Right ventricle myocardium inferior (tissue), 1 donor: ENCODE measurements at places on chromosomes 1 and 21. TPM values are rescaled to one million over a fixed set of nuclear protein-coding genes. Genes with fewer than 3 reads are reported as not detected.

- DNase-seq: no peak
Observed at GRCh38 chr1:185650602-185651230, 83.5 kb upstream of the HMCN1 start.

- no peak for DNase-seq
Observed at GRCh38 chr1:203103216-203103615, 17.4 kb upstream of the MYOG start.

- no peak for DNase-seq
Observed at GRCh38 chr1:47590523-47591225, 152.8 kb downstream of the FOXD2 start.

DNA sequence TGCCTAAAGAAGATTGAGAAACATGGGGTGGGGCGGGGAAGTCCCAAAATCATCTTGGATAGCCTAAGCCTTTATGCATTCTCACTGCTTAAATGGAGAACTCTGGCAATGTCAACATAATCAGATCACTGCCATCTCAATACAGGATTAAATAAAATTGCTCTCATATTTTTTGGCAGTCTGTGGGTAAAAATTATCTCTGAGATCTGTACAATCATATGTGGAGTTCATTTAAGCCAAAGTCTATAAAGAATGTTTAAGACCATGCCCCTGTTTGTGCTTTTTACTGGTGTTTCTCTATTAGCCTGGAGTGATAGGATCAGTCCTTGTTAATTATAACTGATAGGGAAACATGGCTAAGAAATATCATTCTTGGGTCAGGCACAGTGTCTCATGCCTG, 136.3 kb downstream of the GPR52 start:
- DNase-seq: no peak

- DNase-seq: no peak
Observed at GRCh38 chr1:226279498-226279897, 29.5 kb downstream of the LIN9 start.

DNA sequence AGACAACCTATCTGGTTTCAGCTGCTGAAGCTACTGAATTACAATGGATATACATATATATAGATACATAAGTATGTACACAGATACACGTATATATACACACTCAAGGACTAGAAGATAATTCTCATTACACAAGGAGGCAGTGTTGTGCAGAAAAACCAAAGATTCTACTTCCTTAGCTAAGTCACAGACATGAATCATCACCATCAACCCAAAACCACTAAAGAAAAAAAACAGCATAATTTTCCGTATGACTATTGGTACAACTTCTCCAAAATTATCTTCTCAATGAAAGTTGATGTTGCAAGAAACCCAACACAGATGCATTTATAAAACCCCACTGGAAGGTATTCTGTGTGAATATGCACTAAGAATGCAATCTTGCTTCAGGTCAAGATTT, 36.8 kb upstream of the RPF1 start:
- DNase-seq: no peak

DNA sequence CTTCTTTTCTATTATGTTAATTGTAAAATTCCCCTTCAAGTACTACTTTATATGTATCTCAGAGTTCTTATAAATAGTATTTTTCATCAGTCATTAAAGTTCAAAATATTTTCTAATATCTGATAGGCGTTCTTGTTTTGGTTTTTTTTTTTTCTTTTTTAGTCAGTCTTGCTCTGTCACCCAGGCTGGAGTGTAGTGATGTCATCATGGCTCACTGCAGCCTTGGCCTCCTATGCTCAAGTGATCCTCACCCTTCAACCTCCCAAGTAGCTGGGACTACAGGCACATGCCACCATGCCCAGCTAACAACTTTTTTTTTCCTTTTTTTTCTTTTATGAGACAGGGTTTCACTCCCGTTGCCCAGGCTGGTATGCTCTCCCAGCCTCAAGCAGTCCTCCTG, 27.3 kb downstream of the AGMAT start:
- no peak for DNase-seq

GRCh38 chr1:29655145-29655544, 418.8 kb downstream of the PTPRU start:
- no peak for DNase-seq

- no peak for DNase-seq
Observed at GRCh38 chr1:168763031-168763430, 34.0 kb upstream of the DPT start.

DNA sequence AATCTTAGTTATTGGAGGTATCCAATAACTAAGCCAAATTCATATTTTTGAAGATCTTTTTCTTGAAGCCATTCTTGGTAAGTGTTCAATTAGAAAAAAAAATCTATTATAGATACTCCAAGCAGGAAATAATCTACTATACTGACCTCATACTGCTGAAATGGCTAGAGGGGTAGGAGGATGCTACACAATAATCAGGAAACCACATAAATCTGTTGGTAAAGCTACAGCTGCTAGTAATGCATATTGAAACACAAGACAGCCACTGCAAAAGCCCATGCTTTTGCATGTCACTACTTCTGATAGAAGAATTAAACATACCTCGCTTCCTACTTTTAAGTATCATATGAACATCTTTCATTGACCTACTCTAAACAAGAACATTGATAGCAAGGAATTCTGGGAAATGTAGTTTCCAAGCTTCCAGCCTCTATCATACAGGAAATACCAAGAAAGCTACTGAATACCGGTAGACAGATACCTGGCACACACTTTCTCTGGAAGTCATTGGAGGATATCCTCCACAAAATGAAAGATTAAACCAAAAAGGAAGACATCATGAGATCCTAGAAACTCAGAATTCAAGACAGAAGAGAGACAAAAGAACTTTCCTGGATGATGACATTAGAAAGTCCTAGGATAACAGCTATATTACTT, 103.0 kb upstream of the VAV3 start:
- DNase-seq: no peak

DNA sequence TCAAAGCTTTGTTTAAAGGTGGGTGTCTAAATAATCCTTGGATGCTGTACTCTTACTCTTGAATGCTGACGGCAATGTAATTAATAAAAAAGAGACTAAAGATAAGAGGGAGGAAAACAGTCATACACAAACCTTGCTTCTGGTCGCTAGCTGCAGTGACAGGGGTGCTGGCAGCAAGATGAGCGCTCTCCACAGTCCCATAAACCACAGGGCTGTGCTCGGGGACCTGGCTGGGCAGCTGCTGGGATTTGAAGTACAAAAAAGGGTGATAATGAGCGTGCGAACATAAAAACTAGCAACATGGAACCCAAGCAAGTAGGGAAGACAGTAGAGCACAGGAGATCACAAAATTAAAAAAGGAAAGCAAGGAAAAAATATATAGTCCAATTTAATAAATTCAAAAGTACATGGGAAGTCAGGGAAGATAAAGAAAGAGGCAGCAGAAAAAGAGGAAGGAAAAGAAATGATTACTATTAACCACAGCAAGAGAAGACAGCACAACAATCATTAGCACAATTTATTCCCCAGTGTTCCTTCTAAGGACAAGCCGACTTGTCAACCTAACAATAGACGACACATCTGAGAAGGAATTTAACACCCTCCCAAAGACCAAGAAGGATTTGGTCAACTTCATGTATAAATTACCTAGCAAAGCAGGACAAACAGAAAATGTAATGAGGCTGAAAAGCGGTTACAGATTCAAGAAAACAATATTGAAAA, 162.9 kb upstream of the HP1BP3 start:
- no peak for DNase-seq

GRCh38 chr1:5551274-5551975, 440.8 kb downstream of the NPHP4 start:
- no peak for DNase-seq

DNA sequence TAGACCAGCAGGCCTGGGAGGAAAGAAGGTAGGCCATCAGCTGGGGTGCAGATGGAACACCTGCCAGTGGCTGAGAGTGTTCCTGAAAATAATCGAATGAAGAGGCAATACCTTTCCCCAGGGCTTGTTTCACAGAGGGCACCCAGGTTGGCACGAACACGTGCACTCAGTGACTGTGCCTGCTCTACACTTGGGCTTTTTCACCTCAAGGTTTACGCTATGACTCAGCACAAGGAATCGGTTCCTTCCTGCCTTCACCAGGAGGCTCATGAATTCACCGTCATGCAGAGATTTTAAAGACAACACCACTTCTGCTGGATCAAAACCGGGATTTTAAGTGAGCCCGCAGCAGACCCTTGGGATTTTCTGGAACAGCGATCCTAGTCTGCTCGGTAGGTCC, 118.5 kb upstream of the ADAR start:
- DNase-seq: no peak

- DNase-seq: no peak
Observed at GRCh38 chr21:44891631-44892031, 18.1 kb upstream of the PTTG1IP start.

GRCh38 chr21:29725025-29725736, 214.6 kb downstream of the GRIK1 start:
- no peak for DNase-seq

- no peak for DNase-seq
Observed at GRCh38 chr21:36602735-36603134, 96.2 kb upstream of the SIM2 start.

DNA sequence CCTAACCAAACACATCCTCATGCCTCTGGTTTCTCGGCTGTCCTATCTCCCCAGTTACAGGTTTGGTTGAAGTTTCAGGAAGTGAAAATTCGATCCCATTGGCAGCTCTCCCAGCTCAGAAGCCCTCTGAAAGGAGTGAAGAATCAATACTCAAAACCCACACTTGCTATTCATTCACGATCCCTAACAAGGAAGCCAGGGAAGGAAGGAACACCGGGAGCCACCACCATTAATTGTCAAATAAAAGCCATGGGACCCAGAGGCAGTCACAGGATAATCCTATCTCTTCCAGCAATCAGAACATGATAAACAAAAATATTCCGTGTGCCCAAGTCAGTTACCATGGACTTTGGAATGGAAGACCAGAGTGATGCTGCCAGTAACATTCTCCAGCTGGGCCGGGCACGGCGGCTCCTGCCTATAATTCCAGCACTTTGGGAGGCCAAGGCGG, 7.0 kb downstream of the TMPRSS2 start:
- no peak for DNase-seq

DNA sequence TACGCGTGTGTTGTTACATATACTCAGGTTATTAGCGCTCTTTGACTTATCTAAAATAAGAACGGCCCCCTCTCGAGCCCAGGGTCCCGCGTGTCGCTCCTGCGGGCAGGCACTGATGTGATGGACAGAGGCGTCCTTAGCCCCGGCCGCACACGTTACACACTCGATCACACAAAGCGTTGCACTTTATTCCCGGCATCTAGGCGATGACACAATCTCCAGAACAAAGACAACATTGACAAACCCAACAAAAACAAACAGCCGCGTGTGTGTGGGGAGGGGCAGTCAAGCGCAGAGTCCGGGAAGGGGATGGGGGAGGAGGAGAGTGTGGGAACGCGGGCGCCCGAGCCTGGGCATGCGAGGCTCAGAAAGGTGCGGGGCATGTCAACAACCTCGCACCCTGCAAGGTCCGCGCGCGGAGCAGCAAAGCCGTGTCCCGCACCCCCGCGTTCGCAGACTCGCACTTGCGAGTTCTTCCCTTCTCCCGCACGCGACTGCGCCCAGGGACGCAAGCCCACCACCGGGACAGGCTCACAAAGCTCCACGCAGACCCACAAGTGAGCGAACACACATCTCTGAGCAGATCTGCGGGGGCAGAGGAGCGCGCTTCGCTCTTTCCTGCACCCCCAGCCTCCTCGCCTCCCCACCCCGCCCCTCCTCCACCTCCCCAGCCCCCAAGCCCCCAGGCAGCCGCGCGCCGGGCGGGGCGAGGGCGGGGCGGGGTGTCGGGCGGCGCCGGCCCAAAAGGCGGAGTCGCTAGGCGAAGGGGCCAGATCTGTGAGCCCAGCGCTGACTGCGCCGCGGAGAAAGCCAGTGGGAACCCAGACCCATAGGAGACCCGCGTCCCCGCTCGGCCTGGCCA, at the start of gene EFNA1:
Gene EFNA1, plus strand, starts transcription at position 772 of the 862 bp plus-strand sequence. CDS start 102 bp downstream, outside the sequence.
- peak; percentile 82 for DNase-seq

DNA sequence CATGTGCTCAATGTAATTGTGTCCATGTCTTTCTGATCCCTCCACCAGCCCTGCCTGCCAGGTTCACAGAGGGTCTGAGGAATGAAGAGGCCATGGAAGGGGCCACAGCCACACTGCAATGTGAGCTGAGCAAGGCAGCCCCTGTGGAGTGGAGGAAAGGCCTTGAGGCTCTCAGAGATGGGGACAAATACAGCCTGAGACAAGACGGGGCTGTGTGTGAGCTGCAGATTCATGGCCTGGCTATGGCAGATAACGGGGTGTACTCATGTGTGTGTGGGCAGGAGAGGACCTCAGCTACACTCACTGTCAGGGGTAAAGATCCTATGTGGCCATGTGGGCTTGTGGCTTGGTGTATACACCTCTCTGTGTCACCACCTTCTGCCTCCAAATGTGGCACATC, 91.4 kb downstream of the OBSCN start:
- DNase-seq: peak; percentile 22

DNA sequence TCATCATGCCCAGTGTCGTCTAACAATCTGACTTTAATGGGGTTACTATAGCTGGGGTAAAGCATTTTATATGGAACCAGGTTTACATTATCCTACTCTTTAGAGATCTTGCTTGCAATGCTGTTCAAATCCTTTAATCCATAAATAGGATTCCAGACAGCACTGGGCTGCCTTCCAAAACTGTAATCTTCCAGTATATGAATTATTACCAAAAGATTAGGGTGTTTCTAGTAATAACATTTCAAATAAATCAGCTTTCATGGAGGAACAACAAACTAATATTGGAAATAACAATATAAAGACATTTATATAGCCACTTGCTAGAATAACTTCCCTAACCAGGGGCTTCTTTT, 88.6 kb upstream of the PLXNA2 start:
- no peak for DNase-seq

GRCh38 chr1:235098547-235098946, 30.1 kb downstream of the TOMM20 start:
- no peak for DNase-seq

DNA sequence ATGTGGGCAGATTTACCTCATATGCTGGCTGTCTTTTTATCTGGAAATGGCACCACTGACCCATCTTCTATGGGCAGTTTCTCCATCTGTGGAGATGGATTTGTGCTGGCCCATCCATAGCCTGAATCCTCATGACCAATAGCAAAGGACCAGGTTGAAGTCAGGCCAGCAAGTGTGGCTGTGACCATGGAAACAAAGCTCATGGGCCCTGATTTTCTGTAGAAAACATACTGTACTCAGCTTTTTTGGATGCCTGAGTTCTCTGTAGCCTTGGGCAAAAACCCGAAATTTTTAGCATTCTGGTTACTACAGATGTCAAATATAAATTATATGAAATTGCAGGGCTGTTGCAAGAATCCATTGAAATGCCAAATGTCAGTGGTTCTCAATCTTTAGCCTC, 155.0 kb downstream of the PLXNA2 start:
- no peak for DNase-seq

Gene VPS13D
- 105 TPM for total RNA-seq

Gene FCGR2B
- total RNA-seq: 19.4 TPM

Gene LRRC53
- not detected for total RNA-seq

Gene SPRR2G
- not detected for total RNA-seq

Gene UTS2
- total RNA-seq: not detected

Gene TMEM51
- 4.7 TPM for total RNA-seq

Gene OR2T35
- total RNA-seq: not detected

Gene KCNQ4
- 2.8 TPM for total RNA-seq

Gene SPATA45
- total RNA-seq: not detected

Gene HSD11B1
- total RNA-seq: 4.3 TPM

Gene RORC
- total RNA-seq: 11.3 TPM

Gene OLFML3
- 13.8 TPM for total RNA-seq

Gene HES4
- total RNA-seq: 36.7 TPM
